T-cell (primary cell): ENCODE measurements at places on chromosomes 4 and X.

GRCh38 chr4:151035328-151035727, 20.2 kb upstream of the LRBA start:
- no peak for DNase-seq

DNA sequence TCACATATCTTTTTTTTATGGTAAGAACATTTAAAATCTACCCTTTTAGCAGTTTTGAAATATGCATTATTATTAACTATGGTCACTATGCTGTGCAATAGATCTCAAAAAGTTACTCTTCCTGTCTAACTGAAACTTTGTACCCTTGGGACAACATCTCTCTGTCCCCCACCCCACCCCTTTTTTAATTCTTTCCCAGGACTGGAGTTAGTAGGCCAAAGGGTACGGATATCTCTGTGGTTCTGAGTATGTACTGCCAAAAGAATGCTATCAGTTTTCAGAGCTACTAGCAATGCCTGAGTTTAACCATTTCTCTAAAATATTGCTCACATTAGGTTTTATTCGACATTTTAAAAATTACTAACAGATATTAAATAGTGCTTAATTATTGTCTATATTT, 4.7 kb upstream of the FAM241A start:
- no peak for DNase-seq

- peak; percentile 39 for DNase-seq
These were observed 531 bp downstream of the CAMK2D start for GRCh38 chr4:113760795-113761619.

- DNase-seq, result no peak
These were observed 27.8 kb upstream of the SHISA3 start for GRCh38 chr4:42369489-42369888.

DNA sequence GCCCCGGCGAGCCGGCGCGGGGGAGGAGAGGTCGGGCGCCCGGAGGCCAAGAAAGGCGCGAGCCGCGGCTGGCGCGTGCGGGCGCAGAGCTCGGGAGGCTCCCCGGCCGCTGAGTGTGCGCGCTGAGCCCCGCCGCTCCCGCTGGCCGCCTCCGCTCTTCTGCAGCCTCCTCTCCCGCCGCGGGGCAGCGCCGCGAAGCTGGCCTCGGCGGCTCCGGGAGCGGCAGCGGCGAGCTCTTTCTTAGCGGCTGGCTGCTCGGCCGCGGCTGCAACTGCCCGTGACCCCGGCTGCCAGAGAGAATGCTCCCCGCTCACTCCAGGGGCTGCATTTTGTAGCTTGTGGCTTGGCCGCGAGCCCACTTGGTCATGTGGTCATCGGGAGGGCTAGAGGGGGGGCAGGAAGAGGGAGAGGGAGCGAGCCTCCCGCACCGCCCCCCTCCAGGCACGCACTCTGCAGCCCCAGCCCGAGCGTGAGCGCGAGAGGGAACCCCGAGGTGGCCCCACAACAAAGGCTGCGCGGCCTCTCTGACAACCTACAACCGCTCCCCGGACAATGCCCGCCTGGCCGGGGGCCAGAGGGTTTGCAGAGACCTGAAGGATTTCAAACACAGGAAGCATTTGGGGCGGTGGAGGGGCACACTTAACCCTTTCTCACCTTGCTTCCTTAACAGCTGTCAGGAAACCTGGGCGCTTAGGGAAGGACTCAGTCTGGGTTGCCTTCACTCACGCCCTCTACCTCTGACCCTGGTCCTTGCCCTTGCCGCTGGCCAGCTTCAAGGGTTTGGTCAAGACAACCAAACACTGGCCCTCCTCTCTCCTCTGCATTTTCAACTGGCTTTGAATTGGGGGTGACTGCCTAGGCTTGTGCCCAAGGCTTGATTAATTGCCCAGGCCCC, at the start of gene APLN:
Gene APLN, minus strand, starts transcription at position 305 of the 895 bp plus-strand sequence. CDS start 326 bp downstream, outside the sequence.
- no peak for DNase-seq

DNA sequence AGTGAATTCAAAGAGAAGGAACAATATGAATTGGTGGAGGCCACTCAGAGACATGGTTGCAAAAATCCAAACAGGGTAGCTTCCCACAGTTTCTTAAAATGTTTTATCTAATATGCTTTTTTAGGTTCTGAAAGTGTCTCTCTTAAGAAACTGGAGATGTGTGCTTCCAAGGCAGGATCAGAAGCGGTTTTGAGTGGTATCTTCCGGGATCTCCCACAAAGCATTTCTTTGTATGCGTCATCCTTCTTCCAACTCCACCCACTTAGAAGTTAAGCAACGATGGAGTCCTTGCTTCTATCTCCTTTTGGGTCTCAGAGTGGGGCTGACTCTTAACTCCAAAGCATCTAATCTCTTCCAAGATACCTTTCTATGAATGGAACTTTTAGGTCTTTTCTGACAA, 196.7 kb downstream of the MID1 start:
- no peak for DNase-seq

GRCh38 chrX:46547857-46548256, 2.6 kb upstream of the ZNF674 start:
- no peak for DNase-seq

GRCh38 chr4:173522160-173522950, 7.7 kb downstream of the HAND2 start:
- DNase-seq, result no peak

DNA sequence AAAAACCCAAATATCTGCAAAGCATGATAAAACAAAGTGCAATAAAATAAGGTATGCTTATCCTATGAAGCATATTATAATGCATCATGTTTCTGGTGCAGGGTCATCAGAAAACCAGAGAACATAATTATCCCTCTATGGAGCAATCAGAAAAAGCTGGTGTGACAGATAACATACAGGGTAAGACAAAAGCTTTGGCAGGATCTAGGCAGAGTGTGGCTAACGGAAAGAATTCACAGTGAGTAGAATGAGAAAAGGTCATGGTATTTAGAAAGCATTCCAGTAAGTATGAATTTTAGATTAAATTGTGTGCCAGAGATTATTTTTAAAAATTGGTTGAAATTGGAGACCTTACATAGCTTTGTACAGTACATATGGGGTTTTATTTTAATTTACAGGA, 29.0 kb upstream of the UGT2B4 start:
- DNase-seq, result no peak

DNA sequence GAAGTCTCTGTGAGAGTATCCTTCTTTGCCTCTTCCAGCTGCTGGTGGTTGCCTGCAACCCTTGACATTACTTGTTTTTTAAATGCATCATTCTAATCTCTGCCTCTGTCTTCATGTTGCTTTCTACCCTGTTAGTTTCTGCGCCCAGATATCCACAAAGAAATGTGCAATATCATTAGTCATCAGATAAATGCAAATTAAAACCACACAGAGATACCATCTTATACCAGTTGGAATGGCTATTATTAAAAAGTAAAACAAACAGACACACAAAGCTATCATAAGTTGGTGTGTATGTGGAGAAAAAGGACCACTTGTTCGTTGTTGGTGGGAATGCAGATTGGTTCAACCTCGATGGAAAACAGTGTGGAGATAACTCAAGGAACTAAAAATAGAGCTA, 517.4 kb downstream of the FAT4 start:
- DNase-seq, result no peak

DNA sequence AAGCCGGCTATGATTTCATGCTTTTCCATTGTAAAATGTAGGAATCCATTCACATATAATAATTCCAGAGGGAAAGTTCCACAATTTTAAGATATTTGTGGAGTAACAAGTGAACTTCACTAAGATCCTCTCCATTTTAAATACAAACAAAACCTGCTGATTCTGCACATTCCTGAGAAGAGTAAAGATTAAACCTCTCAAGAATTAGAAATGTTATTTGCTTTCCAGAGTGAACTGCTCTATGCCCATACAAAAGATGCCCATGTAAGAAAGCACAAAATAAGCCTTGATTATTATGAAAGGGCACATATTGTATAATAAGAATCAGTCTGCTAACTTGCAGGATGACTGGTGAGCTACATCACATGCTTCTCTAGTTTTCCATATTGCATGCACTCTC, 241.5 kb downstream of the COX18 start:
- no peak for DNase-seq

DNA sequence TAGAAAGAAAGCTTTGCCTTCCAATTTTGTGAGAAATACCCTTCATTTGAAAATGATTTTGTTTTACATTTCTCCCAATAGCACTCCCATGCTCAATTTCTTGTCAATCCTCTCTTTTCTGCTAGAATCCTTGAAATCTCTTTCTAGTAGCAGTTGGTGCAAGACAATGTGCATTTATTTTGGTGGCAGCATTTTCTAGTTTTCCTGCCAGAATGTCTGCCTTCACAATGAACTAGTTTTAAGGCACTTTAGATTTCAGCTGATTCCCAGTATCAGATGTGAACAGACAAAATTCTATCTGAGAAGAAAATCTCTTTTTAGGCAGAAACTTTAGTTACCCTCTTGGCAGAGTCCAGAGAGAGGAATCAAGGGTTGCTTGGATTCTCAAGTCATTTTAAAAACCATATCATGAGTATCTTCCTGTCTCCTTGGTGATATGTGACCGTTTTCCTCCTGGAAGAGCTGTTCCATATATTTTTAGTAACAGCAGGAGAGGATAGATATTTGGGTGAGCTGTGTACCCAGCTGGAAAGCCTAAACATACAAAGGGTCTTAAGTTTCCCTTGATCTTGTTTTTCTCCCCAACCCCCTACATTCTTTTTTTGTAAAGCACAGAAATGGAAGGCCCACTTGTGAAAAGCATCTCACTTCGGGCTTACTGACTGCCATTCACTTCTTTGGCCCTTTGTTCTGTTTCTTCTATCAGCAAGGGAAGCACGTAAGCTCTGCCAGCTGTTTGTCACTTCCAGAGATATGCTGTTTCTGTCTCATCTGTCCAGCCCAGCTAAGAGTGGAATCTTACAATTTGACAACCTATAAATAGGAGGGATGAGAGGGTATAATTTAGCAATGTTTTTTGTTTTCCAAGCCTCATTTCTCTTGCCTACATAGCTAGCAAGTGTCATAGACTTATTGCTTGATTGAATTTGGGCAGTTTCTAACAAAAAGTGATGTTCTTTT, 38.7 kb downstream of the TSPAN7 start:
- DNase-seq, result no peak

DNA sequence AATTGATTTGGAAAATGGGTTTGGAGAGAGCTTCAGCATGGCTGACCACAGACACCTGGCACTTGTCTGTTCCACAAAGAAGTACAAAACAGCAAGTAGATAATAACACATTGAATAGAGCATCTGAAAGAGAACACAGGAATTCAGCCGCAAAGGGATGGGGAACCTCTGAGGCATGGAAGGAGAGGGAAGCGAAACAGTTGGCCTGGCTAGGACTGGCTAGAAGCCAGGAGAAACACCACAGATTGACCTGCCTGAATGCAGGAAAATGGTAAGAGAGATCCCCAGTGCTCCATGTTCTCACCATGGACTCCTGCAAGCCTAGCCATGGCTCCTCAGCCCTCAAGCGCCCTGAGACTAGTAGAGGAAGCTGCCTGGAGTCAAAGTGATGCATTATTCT, 169.7 kb upstream of the SH3RF1 start:
- no peak for DNase-seq

DNA sequence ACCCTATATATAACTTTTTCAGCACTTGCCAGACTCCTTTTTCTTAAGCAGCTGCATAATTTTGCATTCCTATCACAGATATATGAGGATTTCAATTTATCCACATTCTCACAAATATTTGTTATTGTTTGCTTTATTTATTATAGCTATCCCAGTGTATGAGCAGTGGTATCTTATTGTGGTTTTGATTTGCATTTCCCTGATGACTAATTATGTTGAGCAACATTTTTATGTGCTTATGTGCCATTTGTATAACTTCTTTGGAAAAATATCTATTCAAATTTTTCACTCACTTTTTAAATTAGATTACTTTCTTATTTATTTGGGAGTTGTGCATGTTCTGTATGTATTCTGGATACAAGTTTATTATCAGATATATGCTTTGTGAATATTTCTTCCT, 361.9 kb downstream of the KCTD8 start:
- DNase-seq, result no peak

GRCh38 chr4:176002007-176002613, 63.5 kb upstream of the WDR17 start:
- no peak for DNase-seq

GRCh38 chrX:40170830-40171512, 73.2 kb upstream of the BCOR start:
- DNase-seq, result no peak

- DNase-seq, result no peak
These were observed 8.7 kb downstream of the GCNA start for GRCh38 chrX:71586929-71587328.

DNA sequence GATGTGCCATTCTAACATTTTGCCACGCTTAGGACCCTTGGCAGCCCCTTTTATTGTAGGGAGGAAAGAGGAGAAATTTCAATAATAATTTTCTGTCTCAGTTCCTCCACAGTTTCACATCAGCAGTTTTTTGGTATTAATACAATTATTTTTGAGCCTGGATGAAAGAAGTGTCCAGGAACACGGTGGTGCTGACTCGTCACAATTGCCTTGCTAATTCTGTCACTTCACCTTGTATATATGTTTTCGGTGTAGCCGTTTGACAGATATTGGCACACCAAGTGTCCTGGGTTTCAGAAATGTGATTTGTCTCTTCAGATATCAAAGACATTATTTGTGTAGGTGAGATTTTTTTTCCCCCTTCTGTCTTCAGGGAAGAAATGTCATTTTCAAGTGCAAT, 142.2 kb downstream of the ARHGAP10 start:
- DNase-seq, result no peak

- DNase-seq, result no peak
These were observed 36.0 kb downstream of the NOP14 start for GRCh38 chr4:2927016-2927695.

DNA sequence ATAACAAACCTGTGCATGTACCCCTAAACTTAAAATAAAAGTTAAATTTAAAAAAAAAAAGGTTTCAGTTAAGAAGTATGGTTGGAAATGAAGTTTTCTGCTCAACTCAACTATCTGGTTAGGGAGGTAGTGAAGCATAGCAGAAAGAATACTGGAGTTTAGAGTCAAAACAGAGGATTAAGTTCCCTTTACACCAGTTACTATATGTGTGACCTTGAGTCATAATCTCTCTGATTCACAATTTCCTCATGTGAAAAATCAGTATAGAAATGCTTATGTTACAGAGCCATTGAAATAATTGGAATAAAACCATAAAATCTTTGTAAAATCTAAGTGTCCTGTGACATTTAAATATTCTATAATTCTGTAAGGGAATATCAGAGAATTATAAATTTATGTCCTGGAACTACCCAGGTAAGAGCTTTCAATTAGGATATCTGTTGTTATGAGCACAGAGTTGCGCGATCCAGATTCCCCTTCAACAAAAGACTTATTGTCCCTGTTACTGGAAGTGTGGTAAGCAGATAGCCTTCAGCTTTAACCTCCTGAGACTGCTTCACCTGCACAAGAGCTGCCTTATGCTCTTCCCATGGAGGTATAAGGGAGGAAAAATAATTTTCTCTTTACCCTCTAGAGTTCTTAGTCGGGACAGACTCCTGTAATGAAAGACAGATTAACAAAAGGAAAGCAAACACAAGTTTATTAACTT, 203.8 kb upstream of the NRK start:
- no peak for DNase-seq

GRCh38 chrX:31228415-31228832, 156.6 kb upstream of the FTHL17 start:
- no peak for DNase-seq

DNA sequence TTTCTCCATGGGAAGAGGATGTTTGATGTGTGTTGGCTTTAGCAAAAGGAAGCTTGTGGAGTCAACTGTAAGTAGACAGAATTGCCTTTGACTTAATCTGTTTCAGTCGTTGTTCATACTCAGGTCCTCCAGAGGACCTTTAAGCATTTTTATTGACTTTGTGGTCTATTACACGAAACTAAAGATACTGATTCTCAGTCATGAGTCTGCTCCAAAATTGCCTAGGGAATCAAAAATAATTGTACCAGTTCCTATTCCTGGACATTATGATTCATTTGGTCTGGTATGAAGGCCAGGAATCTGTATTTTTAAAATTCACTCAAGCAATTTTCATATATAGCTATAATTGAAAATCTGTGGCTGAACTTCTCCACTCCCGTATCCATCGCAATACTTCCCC, 38.6 kb downstream of the AR start:
- no peak for DNase-seq
